GM23338 (cell line): ENCODE measurements at places on chromosomes 16 and 17.

GRCh38 chr16:2157480-2158261 lies 2.1 kb downstream of the TRAF7 start:
- no peaks in the 10 kb centered on the region for H3K27me3 ChIP-seq
- DNase-seq = no peak
- peaks cover 18% of the 10 kb centered on the region; the same call in 1 of the 2 replicates for H3K36me3 ChIP-seq
- H3K4me1 ChIP-seq = peaks cover 18% of the 10 kb centered on the region; the same call in 1 of the 2 replicates

DNA sequence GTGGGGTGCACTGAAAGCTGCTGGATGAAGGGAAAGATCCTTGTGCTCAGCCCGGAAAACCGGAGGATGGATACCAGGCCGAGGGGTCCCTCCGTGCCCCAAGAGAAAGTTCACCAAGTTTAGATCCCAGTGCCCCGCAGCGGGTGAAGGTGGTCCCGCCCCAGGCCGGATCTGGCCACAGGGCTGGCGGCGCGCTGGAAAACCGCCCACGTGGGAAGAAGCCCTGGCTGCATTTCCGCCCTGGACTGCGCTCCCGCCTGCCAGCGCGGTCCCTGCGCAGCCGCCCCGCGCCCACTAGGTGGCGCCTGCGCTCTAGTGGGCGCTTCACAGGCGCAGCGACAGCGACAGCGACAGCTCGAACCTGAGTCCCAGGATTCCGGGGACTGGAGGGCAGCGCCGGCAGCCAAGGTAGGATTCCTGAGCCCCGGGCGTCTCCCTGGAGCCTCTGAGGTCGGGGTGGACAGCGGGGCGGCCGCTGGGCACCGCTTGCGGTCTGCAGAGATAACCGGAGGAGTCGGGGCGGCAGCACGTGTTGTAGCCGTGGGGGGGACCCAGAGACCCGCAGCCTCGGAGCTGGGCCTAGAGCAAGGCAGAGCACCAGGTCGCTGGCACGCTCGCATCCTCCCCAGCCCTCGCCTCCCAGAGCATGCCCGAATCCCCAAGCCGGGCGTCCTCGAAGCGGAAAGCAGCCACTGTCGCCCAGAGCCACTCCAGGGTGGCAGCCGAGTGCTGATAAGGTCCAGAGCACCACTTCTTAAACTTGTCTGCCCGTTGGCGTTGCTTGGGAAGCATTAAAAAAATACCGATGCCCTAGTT lies at the start of gene CHD9:
Gene CHD9 (plus strand): TSS at position 322 of the 816 bp plus-strand sequence. CDS start 101,099 bp downstream, outside the sequence.
- H3K4me3 ChIP-seq = peak within 1 kb of the TSS; percentile 73
- DNase-seq = peak; percentile 94
- peaks cover 22% of the 10 kb centered on the region for H3K4me1 ChIP-seq

DNA sequence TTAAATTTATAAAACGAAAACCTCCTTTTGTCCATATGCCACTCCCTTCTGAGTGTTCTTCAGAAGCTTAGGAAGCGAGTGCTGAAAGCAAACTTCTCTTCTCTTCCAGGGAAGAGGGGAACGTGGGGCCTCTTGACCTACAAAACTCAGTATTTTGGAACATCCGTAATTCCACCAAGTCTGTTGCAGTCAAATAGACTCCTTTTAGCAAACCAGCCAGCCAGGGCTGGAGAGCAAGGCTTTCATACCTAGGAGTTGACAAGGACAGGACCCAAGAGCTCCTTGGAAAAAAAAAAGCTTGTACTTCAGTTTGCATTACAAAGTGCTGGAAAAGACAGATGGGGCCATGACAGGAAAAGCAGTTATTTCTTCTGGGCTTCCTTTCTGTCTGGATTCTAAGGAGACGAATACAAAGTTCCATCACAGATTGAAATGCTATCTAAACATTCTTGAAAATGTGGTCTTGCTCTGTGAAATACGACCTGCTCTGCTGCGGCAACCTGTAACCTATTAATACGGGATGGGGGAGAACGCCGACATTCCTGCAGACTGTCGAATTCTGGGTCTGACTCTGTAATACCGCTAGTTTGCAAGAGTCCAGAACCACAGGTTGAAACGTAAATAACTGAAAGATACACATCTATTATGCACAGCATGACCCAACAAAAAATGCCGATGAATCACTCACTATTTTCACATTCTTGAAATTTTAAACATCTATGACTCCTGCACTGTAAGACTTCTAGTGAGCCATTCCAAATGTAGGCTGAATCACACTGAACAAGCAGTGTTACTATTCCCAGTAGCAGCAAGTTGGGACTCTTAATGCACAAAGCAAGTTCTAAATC lies 20.6 kb downstream of the VPS53 start:
- 0 out of 2 replicates have a peak, but pooled peaks cover 4% of the 10 kb centered on the region for H3K36me3 ChIP-seq
- peaks cover 7% of the 10 kb centered on the region; the same call in 1 of the 2 replicates for H3K4me1 ChIP-seq
- H3K27ac ChIP-seq = 0 out of 2 replicates have a peak overlapping the region, but pooled peaks have one; percentile 21
- H3K27me3 ChIP-seq = no peaks in the 10 kb centered on the region
- no peak overlapping the region for H3K4me3 ChIP-seq

GRCh38 chr17:57889892-57890856 lies 40.3 kb upstream of the MRPS23 start:
- H3K4me1 ChIP-seq = peaks cover 13% of the 10 kb centered on the region
- H3K36me3 ChIP-seq = no peaks in the 10 kb centered on the region
- H3K27ac ChIP-seq = no peak overlapping the region
- no peaks in the 10 kb centered on the region for H3K27me3 ChIP-seq

- DNase-seq = no peak
- peak overlapping the region; percentile 46 for H3K27ac ChIP-seq
- peaks cover 19% of the 10 kb centered on the region for H3K4me1 ChIP-seq
- no peaks in the 10 kb centered on the region for H3K27me3 ChIP-seq
- peaks cover 43% of the 10 kb centered on the region for H3K36me3 ChIP-seq
- H3K4me3 ChIP-seq = peak overlapping the region; percentile 85
Measured at GRCh38 chr16:70526403-70526802, 2.8 kb downstream of the SF3B3 start.

DNA sequence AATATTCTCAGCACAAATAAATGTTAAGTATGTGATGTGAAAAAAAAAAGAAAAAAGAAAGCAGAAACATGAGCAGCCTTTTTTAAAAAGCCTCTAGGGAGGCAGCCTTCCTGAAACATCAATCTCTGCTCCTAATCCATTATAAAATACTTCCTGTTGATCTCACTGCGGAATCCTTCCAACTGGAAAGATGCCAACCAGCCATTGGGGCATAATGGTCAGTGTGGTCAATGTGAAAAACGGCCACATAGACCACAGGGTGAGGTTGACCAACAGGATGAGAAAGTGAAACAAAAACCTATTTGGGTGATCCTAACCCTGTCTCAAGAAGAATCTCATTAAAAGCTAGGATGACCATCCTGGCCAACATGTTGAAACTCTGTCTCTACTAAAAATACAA lies 26.1 kb upstream of the ABCA8 start:
- DNase-seq = no peak
- H3K27me3 ChIP-seq = no peaks in the 10 kb centered on the region
- no peaks in the 10 kb centered on the region for H3K36me3 ChIP-seq

- no peak overlapping the region for H3K27ac ChIP-seq
- peaks cover 5% of the 10 kb centered on the region; the same call in 1 of the 2 replicates for H3K36me3 ChIP-seq
- H3K4me3 ChIP-seq = no peak overlapping the region
- H3K4me1 ChIP-seq = no peaks in the 10 kb centered on the region
- H3K27me3 ChIP-seq = no peaks in the 10 kb centered on the region
Measured at GRCh38 chr16:89145406-89146161, 26.0 kb upstream of the CDH15 start.

- no peaks in the 10 kb centered on the region for H3K36me3 ChIP-seq
- H3K27me3 ChIP-seq = no peaks in the 10 kb centered on the region
- H3K4me1 ChIP-seq = peaks cover 2% of the 10 kb centered on the region; the same call in 1 of the 2 replicates
- H3K27ac ChIP-seq = no peak overlapping the region
- no peak overlapping the region for H3K4me3 ChIP-seq
Measured at GRCh38 chr17:17435323-17435722, 41.5 kb upstream of the MED9 start.

DNA sequence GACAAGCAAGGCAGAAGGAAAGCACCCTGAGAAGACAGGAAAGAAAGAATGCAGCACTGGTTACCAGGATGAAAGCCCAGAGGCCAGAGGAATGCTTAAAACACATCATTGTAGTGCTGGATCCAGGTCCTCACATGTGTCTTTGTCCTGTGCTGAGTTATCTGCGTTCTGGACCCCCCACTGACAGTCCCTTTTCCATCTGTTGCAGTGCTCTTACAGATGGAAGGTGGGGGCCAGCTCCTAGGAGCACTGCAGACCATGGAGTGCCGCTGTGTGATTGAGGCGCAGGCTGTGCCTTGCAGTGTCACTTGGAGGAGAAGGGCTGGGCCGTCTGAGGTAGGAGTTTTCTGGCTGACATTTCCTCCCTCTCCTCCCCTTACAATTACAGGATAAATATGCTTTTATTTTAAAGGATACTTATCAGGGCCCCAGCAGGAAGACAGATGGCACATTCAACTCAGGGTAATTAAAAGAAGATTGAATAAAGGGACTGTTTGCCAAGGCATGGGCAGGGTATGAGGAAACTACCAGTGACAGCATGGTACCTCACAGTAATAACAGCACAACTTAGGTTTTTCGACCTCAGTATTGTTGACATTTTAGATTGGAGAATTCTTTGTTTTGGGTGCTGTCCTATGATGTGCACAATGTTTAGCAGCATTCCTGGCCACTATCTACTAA lies 3.0 kb downstream of the EME1 start:
- peaks cover 9% of the 10 kb centered on the region; the same call in 1 of the 2 replicates for H3K4me1 ChIP-seq
- H3K27me3 ChIP-seq = no peaks in the 10 kb centered on the region
- no peak for DNase-seq

DNA sequence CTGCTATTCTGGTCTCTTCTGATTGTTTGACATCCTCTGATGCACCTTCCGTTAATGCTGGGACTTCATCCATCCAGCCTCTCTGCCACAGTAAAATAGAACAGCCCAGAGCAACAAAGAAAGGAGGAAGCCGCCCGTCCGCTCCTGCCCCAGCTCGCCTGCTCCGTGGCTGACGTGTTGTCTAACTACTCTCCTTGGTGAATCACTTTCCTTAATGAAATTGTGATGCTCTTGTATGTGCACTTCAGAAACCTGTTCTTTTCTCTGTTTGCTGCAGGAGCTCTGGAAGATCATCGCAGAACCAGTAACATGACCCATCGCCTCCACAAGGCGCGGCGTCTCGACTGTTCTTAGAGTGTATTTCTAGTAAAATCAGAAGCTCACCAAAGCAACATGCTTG lies 24.3 kb downstream of the METTL22 start:
- no peak overlapping the region for H3K27ac ChIP-seq
- no peak for DNase-seq
- peaks cover 40% of the 10 kb centered on the region for H3K36me3 ChIP-seq
- H3K4me1 ChIP-seq = no peaks in the 10 kb centered on the region

DNA sequence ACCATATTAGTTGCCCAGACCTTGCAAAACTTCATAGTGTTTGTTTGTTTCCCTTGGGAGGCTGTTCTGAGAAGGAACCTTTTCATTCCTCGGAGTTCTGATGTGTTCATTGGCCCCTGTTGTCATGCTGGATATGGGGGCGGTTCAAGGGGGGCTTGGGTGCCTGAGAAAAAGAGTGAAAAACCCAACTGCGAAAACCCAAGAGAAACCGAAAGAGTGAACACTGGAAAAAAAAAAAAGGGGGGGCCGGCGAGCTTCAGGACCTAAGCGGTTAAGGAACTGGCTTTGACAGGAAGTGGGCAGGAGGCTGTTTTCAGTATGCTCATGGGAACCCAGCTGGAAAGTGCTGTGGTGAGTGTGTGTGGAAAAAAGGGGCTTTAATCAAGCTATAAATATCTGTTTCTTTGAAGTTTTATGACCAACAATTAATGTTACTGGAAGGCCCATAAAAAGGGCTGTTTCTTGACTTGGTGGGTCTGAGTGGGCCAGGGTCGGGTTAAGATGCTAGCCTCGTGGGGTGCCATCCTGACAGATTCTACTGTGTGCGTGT lies 510.7 kb downstream of the MAF start:
- H3K36me3 ChIP-seq = no peaks in the 10 kb centered on the region
- no peaks in the 10 kb centered on the region; the same call in 1 of the 2 replicates for H3K4me1 ChIP-seq
- H3K27ac ChIP-seq = no peak overlapping the region

DNA sequence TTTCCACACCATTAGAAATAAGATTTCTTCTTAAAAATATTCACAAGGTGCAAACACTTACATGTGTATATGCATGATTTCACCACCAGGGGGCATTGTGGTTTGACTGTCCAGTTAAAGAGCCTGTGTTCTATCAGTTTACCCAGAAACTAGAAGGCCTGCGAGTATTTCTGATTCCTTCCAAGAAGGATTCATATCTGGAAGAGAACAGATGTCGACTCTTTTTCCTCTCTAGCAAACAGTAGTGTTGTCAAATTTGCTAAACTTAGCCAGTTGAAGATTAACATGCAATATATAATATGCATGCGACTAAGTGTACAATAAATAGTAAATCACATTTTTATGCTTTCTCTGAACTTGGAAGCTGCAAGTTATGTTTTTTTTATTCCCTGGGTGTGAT lies 404.1 kb downstream of the WWOX start:
- DNase-seq = peak; percentile 76
- H3K36me3 ChIP-seq = no peaks in the 10 kb centered on the region
- H3K4me1 ChIP-seq = no peaks in the 10 kb centered on the region; the same call in 1 of the 2 replicates
- no peaks in the 10 kb centered on the region for H3K27me3 ChIP-seq

DNA sequence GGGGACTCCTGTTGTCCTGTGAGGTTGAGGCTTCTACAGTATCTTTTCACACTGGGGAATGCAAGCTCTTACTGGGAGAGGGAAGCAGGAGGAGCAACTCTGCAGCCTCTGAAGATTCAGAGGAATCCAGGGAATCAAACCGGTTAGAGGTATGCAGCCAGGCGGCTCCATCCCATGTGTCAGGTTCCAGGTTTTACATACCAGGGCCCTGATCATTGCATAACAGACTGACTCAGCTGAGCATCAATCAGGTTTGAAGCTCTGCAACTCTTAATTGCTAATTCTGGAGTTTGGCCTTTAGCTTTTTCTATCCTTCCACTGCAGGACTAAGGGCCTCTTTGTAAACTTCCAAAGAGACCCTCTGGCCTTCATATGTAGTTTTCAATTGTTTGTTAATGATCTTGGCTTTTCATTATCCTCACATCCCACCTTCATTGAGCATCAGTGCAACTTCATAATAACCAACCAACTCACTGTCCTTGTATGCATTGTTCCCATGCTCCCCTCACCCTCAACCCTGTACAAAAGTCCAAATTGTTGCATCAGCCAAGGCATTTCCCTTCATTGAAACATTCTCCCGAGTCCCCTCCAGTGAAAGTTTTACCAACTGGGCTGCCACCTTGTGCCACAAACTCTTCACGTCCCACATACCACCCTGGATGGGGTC lies 59.7 kb upstream of the DHX40 start:
- H3K27ac ChIP-seq = no peak overlapping the region
- no peak overlapping the region for H3K4me3 ChIP-seq
- H3K36me3 ChIP-seq = no peaks in the 10 kb centered on the region
- no peaks in the 10 kb centered on the region for H3K4me1 ChIP-seq
- H3K27me3 ChIP-seq = no peaks in the 10 kb centered on the region
